ENCODE measurements at places on chromosomes 1 and 21. TPM values are rescaled to one million over a fixed set of nuclear protein-coding genes. Genes with fewer than 3 reads are reported as not detected.

GRCh38 chr1:222680080-222680479 is 32.2 kb downstream of the AIDA start:
- DNase-seq, result no peak

Gene FAM131C
- not detected for total RNA-seq

- no peak for DNase-seq
These were observed 103.0 kb downstream of the ZSCAN20 start for GRCh38 chr1:33575324-33575879.

Gene RGS8
- total RNA-seq, result 20.5 TPM

DNA sequence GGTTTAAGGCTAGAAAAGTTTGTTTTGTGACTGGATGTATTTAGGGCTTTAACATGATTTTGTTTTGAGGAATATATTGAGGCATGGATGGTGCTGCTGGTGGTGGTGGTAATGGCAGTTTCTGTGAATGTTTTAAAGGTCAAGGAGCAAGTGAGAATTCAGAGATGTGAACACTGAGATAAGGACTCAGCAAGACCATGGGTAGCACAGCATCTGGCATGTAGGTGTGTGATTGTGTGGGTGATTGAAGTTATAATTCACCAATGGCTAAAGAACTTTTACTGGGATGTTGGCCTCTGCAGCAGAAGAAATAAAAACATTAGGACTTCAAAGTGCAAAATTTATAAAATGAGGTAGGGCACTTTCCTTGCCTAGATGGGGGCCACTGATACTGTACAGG is 65.9 kb downstream of the MACF1 start:
- DNase-seq, result no peak

GRCh38 chr1:223774134-223774814 is 61.9 kb downstream of the CAPN2 start:
- DNase-seq, result no peak

DNA sequence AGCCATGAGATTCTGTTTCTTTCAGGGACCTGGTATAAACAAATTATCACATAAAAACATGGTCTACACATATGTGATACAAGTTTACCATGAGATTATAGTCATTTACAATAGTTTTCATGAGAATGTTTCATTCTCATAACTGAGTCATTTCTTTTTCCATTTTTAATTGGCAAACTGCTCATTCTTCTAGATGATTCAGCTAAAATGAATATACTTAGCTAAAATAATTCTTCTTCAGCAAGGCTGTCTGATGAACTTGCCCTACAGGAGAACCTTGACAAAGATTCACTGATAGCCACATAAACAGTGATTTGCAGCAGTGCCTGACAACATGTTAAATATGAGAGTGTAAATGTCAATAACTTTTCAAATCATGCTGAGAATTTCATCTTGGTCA is 253.2 kb downstream of the FMN2 start:
- DNase-seq, result no peak

- peak; percentile 66 for DNase-seq
These were observed 171.4 kb upstream of the HMGB4 start for GRCh38 chr1:33692206-33693188.

Gene RHD
- total RNA-seq, result not detected

DNA sequence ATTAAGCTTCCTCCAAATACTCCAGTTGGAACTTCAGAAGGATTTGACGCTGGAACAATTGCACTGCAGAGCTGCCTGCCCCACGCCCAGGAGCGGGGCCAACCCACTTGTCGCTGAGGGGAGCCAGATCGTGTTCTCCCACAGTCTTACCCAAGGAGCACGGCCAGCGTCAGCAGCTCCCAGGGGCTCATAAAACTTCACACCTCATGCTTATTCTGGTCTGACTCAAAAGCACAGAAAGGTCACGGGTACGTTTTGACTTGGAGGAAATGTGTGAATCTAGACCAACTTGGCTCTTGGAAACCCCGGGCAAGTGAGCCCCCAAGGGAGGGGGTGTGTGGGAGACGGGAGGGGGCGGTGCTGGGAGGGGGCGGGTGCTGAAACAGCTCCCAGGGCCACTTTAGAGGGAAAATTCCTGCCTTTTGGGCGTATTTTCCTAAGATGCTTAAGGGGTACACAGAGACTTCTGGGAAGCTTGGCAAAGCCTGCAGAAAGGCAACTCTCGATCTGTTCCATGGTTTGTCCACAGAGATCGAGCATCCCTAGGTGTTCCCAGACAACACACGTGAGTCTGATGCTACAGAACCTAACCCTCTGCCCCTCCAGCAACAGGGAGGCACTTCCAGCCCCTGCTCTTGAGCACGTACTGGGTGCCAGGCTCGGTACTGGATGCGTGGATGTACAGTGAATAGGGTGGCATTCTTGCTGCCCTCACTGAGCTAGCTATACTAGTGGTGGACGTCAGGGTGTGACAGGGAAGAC is 98.9 kb downstream of the DHRS3 start:
- no peak for DNase-seq

Gene PLA2G2C
- not detected for total RNA-seq

DNA sequence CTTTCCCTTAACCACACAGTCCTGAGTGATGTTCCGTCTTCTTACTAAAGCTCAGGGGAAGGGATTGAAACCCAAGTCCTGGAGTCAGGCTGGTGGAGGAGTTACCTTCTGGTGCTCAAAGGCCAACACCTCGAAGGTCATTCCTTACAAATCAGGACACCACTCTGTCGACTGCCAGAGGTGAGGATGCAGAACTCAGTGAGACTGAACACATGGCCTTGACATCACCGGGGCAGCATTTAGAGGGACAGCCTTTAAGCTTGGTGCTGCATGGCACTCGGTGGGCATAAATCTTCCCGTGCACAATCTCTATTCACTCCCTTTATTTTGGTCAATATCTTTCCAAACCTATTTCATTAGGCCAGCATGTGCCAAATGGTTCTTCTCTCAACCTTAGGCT is 130.9 kb downstream of the ASTN1 start:
- DNase-seq, result no peak

- DNase-seq, result no peak
These were observed 248.0 kb downstream of the PLPP3 start for GRCh38 chr1:56331207-56331891.

Gene USP24
- 53.9 TPM for total RNA-seq

All from Karpas-422 (cell line).